ENCODE measurements at places on chromosomes 2 and 18. TPM values are rescaled to one million over a fixed set of nuclear protein-coding genes. Genes with fewer than 3 reads are reported as not detected.

The DPP10 gene
- polyA plus RNA-seq: not detected

The ANKRD39 gene
- 3.8 TPM for polyA plus RNA-seq

The PSMA8 gene
- not detected for polyA plus RNA-seq

The TUBB8B gene
- not detected for polyA plus RNA-seq

The SLC19A3 gene
- polyA plus RNA-seq: not detected

The COPS7B gene
- 47.2 TPM for polyA plus RNA-seq

The ANKRD62 gene
- polyA plus RNA-seq: not detected
